ENCODE measurements at places on chromosomes 2 and 18.
A peak's percentile ranks its signal among the peaks of the same experiment; 100 is the strongest.

- no peak for DNase-seq
Observed at GRCh38 chr2:138948070-138948539, 167.9 kb upstream of the NXPH2 start.

DNA sequence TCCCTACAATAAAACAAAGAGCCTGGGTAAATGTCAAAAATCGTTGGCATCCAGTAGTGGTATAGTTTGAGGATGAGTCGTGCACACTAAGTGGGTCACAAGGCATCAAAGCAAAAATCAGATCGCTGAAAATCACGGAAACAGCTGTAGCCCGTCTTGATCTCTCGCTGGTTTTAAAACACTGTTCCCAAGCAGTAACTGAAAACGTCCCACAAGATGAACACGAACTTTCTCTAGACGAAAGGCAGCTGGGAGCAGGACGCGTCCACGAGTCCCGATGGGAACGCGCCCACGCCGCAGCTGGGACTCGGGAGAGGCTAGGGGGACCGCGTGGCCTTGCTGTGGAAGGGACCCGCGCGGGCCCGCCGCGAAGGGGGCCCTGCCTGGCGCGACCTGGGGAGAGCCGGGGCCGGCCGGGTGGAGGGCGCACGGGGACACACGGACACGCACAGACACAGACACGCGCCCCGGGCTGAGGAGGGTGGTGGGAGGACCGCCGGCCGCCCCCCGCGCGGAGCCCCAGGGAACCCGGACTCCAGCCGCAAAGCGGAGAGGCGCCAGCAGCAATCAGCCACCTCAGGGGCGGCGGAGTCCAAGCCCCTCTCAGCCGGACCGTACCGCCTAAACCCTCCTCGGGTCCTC, 651 bp downstream of the STK17B start:
- DNase-seq: no peak

DNA sequence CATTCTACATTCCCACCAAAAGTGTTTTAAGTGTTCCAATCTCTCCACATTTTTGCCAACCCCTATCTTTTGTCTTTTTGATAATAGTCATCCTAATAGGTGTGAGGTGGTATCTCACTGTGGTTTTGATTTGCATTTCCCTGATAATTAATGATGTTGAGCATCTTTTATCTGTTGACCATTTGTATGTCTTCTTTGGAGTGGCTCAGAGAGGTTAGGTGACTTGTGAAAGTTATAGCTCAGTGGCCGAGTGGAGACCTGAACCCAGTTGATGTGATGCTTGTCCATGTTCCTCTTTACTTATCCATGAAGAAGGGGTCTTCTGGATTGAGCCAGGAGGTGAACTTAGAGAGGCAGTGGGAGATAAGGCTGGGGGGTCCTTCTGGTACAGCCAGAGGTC, 78.8 kb downstream of the DDX1 start:
- no peak for DNase-seq

GRCh38 chr2:216621292-216621691, 11.9 kb upstream of the IGFBP2 start:
- no peak for DNase-seq

DNA sequence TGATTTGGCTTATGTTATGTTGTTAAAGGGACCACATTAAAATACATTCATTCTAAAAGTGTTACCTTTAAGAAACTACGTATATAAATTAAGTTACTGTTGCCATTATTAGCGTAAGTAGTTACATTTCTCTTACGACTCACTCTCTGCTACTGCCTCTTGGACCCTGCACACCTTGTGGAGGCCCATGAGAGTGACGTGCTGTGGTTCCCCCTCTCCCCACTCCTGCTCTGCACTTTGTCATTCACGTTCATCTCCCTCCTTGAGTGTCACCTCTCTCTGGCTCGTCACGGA, 830 bp upstream of the MERTK start:
- no peak for DNase-seq

DNA sequence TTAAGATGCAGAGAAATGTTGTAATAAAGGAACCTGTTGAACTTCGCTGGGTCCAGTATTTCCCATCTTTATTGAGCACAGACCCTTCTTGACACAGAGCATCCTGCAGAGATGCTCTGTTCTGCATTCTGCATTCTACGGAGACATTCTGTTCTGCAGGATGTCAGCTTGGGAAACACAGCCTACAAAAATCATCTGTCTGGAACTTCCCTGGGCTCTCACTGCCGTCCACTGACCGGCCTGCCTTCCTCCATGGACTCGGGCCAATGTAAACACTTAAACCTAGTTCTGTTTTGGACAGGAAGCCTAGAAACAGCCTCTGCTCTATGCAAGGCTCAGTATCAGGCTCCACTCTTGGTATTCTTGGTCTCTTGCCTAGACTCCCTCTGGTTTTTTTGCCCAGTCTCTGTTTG, 90.0 kb upstream of the PPP1CB start:
- no peak for DNase-seq

GRCh38 chr2:21836261-21836660, 712.5 kb downstream of the TDRD15 start:
- DNase-seq: no peak

GRCh38 chr2:127408004-127408806, 10.0 kb upstream of the PROC start:
- DNase-seq: peak; percentile 72

GRCh38 chr2:23418461-23418911, 33.5 kb downstream of the KLHL29 start:
- no peak for DNase-seq

GRCh38 chr2:11144077-11144737, 11.1 kb upstream of the SLC66A3 start:
- no peak for DNase-seq

DNA sequence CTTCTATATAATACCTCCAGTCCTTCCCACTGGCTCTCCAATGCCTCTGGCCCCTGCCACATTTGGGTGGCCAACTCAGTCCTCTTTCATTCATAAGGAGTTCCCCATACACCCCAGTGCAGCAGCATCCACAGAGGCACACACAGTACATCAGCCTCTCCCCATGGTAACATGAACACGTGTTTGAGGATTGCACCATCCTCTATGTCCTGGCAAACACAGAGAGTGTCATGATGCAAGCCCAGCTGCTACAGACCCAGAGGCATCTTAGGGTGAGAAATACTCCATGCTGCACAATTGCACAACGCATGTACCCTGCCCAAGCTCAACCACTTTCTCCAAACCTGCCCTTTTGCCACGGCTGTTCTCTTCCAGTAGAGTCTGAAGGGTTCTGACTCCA, 11.5 kb downstream of the IGFBP5 start:
- DNase-seq: no peak

DNA sequence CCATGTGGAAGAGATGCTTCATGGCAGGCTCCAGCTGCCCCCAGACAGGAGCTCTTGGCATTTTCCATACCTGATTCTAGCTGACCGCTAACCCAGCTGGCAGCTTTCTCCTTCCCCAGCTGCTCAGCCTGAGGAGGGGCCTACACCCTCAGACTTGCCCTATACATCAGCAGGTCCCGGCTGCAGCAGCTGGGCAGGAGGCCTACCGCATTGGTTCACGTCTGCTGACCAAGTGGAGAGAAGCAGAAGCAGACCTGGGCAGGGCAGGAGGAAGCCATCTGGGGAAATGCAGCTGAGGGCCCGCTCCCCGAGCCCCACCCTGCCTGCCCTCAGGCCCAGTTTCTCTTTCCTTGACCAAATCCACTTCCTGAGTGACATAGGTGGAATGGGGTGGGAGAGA, 50.7 kb downstream of the LBH start:
- DNase-seq: no peak

GRCh38 chr2:10891390-10891789, 20.3 kb upstream of the KCNF1 start:
- DNase-seq: no peak

GRCh38 chr18:69978732-69979715, 31.4 kb upstream of the CD226 start:
- no peak for DNase-seq

DNA sequence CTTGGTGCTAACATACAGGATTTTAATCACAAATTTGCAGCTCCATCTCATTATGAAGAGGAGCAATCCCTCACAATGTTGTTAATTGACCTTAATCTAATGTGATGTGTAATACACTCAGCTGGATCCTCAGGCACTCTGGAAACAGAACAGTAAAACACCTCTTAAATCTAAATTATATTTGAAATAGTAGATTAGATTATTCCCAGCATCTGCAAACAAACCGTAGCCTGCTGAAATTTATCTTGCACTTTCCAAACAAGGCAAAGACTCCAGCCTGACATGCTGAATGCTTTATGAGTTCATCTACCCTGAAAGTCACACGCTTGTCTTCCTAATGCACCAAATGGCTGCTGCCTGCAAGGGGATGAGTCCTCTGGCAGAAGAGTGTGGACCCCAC, 402.3 kb upstream of the GYPC start:
- no peak for DNase-seq

DNA sequence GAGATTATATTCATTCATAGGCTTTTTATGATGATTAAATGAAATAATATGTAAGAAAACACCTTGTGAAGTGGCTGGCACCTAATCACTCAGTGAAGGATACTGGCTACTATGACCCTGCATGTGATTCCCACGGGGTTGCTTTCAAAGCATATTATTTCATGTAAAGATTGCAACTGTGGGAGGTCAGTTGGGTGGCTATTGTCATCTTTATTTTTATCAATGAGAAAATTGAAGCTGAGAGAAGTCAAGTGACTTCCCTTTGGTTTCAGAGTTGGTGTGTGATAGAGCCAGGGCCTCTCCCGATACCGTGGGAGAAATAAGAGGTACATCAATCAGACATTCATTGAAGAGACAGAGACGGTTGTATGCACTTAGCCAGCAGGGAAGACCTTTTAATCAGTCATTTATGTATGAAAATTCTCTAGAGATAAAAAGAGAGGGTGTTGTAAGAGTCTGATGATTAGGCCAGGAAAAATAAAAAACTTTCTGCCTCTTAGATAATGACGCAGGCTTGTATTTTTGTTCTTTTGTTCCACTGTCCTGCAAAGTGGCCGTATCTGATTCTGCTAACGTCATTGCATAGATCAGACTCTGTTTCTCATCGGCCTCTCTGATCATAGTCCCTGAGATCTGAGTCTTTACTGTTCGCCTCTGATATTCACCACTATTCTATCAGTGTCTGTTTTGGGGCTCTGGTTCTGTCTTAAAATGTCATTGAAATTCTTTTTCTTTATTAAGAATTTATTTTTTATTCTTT, 50.5 kb downstream of the QPCT start:
- no peak for DNase-seq

DNA sequence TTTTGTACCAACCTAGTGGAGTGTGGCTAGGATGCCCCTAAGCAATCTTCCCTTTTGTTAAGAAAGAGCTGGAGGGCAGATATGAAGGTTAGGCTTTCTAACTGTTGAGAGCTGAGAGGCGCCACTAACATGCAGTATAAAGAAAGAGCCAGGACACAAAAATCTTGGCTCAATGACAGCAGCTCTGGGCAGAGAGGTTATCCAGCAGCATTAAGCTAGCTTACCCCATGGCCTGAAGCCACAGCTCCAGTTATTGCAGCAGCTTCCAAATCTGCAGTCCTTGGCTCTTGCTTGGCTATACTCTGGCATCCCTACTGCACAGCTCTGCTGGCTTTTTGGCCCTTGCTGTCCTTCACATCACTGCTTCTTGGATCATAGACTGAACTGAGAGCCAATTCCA, 213.4 kb downstream of the GPD2 start:
- no peak for DNase-seq

GRCh38 chr2:240512109-240512485, 45.7 kb downstream of the ANKMY1 start:
- no peak for DNase-seq

DNA sequence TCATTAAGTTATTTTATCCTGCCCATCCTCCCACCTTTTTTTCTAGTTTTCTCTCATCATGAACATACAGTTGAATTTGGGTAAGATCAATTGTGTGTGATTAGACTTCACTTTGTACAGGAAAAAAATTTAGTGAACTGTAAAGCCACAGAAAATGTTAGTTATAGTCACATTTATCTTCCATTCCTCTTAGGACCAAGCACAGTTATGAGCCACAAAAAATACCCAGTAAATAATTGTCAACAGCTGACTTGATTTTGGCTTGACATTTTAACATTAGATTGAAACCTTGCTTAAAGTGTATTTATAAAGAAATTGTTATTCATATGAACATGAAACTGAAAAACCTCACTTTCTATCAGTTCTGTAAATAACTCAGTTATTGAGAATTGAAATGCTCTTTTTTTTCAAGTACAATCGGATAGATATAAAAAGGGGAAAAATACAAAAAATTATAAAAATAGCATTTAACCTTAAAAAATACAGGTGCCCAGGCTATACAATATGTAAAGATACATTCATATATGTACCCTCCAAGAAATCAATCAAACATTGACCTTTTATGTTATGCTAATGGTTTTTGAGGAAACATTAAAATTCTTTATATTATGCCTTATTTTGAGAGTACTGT, 389.5 kb upstream of the NRP2 start:
- DNase-seq: no peak

GRCh38 chr2:31075941-31076590, 62.2 kb downstream of the GALNT14 start:
- DNase-seq: no peak

DNA sequence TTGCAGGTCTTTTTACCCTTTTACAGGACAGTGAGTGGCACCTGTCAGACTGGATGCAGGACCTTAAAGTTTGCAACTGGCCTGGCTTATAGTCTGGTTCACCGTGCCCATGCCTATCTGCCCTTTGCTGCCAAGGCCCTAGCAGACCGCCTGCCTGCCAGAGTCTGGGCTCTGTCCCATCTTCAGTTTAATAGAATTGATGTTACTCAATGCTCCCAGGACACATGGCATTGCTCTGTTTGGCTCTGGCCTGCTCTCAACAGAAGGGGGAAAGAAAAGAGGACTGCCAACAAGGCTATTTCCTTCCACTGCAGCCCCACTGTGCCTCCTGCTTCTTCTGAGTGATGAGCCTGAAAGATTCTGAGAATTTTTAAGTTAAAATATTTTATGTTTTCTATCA, 25.6 kb upstream of the TMEM178A start:
- DNase-seq: no peak

- no peak for DNase-seq
Observed at GRCh38 chr2:8394131-8394530, 287.7 kb upstream of the ID2 start.

DNA sequence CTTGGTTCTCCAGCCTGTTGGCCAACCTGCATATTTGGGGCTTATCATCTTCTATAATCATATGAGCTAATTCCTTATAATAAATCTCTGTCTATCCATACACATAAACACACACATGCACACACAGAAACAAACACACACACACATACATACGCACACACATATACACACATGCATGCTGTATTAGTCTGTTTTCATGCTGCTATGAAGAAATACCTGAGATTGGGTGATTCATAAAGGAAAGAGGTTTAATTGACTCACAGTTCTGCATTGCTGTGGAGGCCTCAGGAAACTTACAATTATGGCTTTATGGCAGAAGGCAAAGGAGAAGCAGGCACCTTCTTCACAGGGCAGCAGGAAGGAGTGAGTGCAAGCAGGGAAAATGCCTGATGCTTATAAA, 707.4 kb upstream of the CDH2 start:
- no peak for DNase-seq

GRCh38 chr2:18976168-18976961, 382.1 kb downstream of the OSR1 start:
- DNase-seq: no peak

Measured in KG1 (cell line).